Transverse colon (tissue), 4 donors: ENCODE measurements at places on chromosomes 12 and 14. TPM values are rescaled to one million over a fixed set of nuclear protein-coding genes. Genes with fewer than 3 reads are reported as not detected.
A peak's percentile ranks its signal among the peaks of the same experiment; 100 is the strongest.

- no peak for DNase-seq
Observed at GRCh38 chr12:6322969-6323339, 12.5 kb downstream of the PLEKHG6 start.

DNA sequence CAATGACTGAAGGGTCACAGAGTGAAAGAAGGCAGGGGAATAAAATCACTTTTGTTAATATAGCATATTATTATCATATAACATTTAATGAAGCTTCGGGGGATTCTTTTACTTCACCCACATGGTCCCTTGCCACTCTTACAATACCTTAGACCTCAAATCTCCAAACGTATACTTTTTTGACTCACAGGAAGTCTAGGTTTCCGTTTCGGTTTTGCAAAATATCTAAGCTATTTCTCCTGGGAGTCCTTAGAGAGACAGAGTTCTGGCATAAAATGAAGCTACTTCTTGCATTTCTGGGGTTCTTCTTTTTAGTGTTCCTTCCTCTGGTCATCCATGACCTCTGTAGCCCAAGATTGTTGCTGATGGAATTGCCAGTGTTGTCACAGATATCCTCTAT is 590.5 kb upstream of the ATP2B1 start:
- DNase-seq: no peak

DNA sequence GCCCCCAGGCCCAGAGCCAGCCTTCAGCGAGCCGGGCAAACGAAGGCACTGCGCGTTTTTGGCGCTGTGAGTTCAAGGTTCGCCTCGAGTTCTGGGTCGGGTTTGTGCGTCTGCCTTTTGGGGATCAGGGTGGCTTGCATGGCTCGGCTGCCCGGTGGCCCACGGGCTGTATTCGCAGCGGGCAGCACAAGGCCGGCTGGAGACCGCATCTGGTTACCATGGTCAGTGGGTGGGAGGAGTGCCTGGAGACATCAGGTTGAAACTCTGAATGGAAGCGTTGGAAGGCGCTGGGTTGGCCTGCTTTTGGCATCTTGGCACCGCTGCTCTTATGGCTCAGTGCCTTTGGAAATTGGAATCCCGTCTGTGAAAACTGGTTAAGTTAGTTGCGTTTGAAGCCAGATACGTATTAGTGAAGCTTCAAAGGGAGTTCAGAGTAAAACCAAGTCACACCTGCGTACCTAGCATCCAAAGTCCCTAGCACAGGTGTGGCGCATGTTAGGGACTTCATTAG is 50.9 kb downstream of the SNAPC1 start:
- no peak for DNase-seq

DNA sequence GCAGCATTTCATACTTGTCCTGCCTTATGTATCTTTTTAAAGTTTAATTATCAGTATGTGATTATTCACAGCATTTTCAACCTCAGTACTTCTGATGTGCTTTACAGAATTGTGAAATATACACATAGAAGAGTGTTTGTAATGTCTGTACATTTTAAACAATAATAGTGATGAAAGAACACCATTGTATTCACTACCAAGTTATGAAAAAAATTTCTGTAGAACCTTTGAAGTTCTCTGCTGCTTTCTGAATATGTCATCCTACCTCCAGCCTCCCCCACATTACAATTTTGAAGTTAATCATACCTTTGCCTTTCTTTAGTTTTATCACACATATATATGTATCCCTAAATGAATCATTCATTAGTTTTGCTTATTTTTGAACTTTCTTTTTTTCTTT is 24.8 kb downstream of the FRMD6 start:
- DNase-seq: no peak

PITPNM2 gene
- total RNA-seq: 10.5 TPM

- no peak for DNase-seq
Observed at GRCh38 chr14:42947991-42948390, 1341.3 kb downstream of the LRFN5 start.

SERPINA5 gene
- total RNA-seq: not detected

DNA sequence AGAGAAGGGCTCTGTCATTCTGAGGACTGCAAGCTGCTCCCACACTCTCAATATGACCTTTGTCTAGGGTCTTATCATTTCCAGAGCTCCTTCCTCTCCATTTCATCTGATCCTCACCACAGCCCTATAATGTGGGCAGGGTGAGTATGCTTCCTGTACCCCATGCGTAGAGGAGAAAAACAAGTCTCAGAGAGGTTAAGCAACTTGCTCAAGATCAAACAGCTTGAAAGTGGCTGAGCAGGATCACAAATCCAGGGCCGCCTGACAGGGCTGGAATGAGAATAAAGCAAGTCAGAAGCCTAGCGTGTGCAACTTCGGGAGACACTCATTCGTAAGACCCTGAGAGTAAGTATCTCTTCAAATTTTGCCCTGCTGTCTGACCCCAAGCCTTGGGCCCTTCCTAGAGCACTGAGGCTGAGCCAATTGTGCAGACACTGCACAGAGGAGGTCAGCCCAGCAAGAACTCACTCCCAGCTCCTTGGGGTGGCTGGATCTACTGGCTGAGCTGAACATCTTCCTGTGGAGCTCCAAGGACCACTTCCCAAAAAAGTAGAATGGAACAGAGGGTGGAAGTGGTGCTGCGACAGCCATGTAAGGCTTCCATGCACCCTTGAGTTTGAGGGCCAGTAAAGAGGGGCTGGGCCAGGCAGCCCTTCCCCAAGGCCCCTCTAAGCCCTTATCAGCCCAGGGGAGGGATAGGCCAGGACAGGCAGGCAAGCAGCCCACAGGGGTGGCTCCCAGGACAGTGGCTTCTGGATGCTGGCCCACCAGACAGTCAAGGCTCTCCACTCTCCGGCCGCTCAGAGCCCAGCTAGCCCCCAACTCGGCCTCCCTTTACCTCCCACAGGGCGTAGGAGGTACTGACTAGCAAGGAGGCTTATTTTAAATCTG is 10.5 kb downstream of the ZFP36L1 start:
- DNase-seq: no peak

RPAP3 gene
- 16.0 TPM for total RNA-seq

GRCh38 chr14:71089971-71090370 is 182.7 kb downstream of the PCNX1 start:
- DNase-seq: no peak

DNA sequence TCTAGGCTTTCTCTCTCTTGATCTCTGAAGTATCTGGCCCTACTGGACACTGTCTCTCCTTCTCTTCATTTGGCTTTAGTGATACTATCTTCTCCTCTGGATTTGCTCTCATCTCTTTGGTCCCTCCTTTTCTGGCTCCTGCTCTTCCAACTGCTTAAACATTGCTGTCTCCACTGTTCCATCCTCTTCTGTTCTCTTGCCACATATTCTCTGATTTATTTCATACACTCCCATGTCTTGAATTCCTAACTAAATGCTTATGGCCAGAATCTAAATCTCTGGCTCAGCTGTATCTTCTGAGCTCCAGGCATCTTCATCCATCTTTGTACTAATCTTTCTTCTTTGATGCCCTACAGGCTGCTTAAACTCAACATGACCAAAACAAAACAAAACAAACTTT is 25.5 kb upstream of the PCED1B start:
- DNase-seq: no peak

GRCh38 chr12:113129664-113130456 is 5.7 kb downstream of the RASAL1 start:
- DNase-seq: no peak

DNA sequence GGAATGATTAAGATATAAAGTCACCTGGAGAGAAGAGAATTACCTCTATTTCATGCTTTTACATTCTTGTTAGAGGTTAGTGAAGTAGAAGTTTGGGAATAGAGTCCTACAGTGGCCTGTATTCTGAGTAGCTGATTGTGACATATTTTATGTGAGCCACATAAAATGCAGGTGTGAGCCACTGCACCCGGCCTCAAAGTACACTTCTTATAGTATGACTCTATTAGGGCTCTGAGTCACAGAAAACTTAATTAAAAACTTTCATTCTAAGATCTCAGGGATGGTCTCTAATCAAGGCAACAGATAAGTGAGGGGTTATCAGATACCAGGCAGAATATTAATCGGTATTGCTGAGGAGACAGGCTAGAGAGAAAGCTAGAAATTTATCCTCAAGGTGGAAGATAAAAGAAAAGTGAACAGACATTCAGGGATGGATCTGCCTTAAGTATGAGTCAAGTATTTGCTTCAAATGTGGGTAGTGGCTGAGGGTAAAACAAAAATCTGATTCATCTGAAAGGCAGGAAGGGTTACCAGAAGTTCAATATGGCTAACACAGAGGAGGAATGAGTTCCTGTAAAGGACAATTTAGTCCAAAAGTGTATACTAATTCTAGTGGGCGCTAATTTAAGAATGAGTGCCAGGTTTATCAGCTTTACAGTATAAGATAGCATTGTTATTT is 5.5 kb upstream of the G2E3 start:
- DNase-seq: no peak

C12orf56 gene
- not detected for total RNA-seq

- DNase-seq: peak; percentile 16
Observed at GRCh38 chr12:29889737-29890136, 106.0 kb upstream of the TMTC1 start.

GRCh38 chr12:44015333-44015941 is 179.6 kb downstream of the TMEM117 start:
- no peak for DNase-seq

ARPC3 gene
- total RNA-seq: 429 TPM

RNASE7 gene
- total RNA-seq: not detected

DNA sequence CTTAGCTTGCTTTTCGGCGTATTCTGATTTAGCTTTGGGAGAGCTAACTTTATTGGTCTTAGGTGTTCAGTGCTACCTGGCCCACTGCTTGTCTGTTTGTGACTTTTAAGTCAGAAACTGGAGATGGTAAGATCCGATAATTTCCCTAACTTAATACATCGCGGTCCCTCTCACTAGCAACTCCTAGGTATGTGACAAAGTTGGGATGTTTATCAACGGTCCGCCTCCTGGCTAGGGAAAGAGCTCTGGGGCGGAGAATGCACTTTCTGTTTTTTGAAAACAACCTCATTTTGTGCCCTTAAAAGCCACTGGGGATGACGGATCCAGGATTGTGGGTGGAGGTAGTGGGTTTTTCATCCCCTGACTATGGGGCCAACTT is 1.2 kb downstream of the CDKN1B start:
- DNase-seq: no peak

SAMD15 gene
- total RNA-seq: 0.16 TPM

GRCh38 chr12:97359021-97359690 is 103.4 kb upstream of the RMST start:
- no peak for DNase-seq

- peak; percentile 56 for DNase-seq
Observed at GRCh38 chr14:95231966-95232633, 74.8 kb upstream of the DICER1 start.

GRCh38 chr12:47545938-47546609 is 159.8 kb downstream of the RPAP3 start:
- DNase-seq: no peak

DNA sequence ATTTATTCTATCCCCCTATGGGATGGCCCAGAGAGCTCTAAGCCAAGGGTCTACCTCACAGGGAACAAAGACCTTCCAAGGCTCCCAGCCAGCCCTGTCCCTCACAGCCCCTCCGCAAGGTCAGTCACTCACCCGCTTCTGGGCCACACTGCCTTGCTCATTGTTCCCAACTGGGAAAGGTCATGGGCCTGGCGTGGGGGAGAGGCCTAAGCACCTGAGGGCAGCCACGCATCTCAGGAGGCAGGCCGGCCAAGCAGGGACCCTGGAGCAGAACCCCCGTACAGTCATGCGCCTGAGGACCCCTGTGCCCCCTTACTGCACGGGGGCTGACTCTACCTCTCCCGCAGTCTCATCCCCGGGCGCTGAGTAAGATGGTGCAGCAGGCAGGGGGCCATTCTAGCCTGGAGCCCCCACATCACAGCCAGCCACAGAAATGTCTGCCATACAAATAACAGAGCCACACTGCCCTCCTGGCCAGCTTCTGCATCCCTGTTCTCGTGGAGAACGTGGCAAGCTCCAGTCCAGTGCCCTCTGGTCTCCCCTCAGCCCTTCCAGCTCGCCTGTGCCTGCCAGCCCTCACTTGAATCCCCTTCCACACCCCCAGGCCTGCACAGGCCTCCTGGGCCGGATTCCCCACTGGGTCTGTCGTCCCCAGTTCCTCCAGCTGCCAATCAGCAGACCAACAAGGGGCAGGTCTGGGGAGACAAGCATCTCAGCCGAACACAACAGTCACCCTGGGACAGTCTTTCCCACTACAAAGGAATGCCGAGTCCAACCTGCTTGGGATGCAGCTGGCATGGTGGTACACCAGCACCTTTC is 16.3 kb downstream of the CCDC85C start:
- no peak for DNase-seq

GNPNAT1 gene
- total RNA-seq: 17.1 TPM
